Breast epithelium (tissue), 4 donors: ENCODE measurements at places on chromosomes 5 and 9. TPM values are rescaled to one million over a fixed set of nuclear protein-coding genes. Genes with fewer than 3 reads are reported as not detected.
A peak's percentile ranks its signal among the peaks of the same experiment; 100 is the strongest.

DNA sequence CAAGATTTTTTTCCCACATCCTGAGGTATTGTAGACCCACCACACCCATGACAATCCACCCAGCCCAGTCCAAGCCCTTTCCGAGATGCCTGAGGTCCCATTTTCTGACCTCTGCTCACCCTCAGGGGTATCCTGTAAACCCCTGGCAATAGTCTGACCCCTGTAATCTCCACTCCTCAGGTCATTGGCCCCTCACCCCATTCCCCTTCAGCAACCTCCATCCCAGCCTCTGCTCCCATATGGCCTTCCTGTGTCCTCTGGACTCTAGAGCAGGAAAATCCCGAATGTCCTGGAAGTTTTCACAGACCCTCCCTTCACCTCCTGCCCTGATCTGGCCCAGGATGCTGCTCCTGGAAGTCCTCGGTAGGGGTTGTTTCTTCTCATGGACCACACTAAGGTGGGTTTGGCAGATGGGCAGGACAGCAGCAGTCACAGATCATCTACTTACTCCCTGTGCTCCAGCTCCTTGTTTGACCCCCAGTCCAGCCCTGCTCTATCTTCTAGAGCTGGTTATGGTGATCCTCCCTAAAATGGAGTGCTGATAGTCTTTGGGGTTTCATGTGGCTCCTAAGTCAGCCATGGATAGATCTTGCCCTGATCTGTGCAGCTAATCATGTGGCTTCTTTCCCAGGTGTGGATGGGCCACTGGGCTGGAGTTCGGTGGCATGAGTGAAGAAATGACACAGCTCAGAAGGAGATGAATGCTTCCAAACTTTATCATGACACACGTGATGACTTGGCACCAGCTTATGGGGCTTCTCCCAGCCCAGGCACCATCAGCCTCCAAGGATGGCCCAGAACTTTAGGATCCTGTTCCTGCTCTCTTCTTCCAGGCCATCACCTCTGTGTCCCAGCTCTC lies 12.0 kb upstream of the ACSL6 start:
- H3K27me3 ChIP-seq: no peaks in the 10 kb centered on the region
- H3K4me1 ChIP-seq: no peaks in the 10 kb centered on the region
- H3K36me3 ChIP-seq: no peaks in the 10 kb centered on the region
- H3K27ac ChIP-seq: no peak overlapping the region

- H3K27me3 ChIP-seq: no peaks in the 10 kb centered on the region
- H3K27ac ChIP-seq: peak overlapping the region; percentile 75
- DNase-seq: no peak
- H3K4me1 ChIP-seq: peaks cover 5% of the 10 kb centered on the region
Measured at GRCh38 chr5:56346741-56347535, 113.8 kb upstream of the ANKRD55 start.

Gene PCDHGA6
- 8.3 TPM for total RNA-seq

DNA sequence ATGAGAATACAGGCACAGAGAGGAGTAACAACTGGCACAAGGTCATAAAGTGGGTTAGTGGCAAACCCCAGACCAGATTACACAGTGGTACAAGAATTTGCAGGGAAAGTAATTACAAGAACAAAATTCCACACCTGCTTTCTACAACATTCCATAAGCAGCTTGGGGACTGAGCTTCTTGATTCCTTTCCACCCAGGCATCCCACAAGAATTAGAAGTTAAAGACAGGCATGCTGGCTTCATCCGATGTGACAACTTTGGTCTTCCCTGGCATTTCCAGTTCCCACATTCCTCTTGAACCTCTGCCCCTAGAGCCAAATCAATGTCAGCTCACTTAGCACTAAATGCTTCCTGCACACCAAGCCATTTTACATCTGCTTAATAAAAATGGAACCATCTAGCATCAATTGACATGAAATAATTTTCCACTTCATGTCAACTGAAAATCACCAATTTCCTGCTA lies 435.8 kb upstream of the PAPPA start:
- no peak overlapping the region for H3K4me3 ChIP-seq
- no peaks in the 10 kb centered on the region for H3K4me1 ChIP-seq
- H3K36me3 ChIP-seq: no peaks in the 10 kb centered on the region
- no peaks in the 10 kb centered on the region for H3K27me3 ChIP-seq

DNA sequence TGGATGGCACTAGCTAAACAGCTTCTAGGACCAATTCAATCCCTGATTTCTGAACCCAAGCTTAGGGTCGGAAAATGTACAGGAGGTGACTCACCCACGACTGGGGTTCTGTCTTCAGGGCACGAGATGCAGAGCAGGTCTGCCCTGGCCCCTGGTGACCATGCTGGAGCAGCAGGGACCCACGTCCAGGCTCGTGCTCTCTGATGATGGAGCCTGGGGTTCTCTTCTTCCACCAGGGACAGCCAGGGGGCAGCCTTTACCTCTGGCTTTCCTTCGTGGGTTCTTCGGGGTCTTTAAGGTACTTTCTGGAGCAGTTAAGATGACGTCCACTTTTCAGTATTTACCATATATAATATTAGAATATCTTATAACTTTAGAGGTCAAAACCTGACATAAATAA lies 2.1 kb downstream of the CFAP77 start:
- DNase-seq: no peak
- H3K4me3 ChIP-seq: no peak overlapping the region
- H3K4me1 ChIP-seq: peaks cover 5% of the 10 kb centered on the region
- no peaks in the 10 kb centered on the region for H3K36me3 ChIP-seq
- H3K27ac ChIP-seq: no peak overlapping the region
- peaks cover 5% of the 10 kb centered on the region for H3K27me3 ChIP-seq

GRCh38 chr9:134301387-134302129 lies 24.7 kb upstream of the RXRA start:
- DNase-seq: no peak
- no peaks in the 10 kb centered on the region for H3K4me1 ChIP-seq
- no peak overlapping the region for H3K27ac ChIP-seq
- H3K27me3 ChIP-seq: no peaks in the 10 kb centered on the region
- H3K4me3 ChIP-seq: no peak overlapping the region

DNA sequence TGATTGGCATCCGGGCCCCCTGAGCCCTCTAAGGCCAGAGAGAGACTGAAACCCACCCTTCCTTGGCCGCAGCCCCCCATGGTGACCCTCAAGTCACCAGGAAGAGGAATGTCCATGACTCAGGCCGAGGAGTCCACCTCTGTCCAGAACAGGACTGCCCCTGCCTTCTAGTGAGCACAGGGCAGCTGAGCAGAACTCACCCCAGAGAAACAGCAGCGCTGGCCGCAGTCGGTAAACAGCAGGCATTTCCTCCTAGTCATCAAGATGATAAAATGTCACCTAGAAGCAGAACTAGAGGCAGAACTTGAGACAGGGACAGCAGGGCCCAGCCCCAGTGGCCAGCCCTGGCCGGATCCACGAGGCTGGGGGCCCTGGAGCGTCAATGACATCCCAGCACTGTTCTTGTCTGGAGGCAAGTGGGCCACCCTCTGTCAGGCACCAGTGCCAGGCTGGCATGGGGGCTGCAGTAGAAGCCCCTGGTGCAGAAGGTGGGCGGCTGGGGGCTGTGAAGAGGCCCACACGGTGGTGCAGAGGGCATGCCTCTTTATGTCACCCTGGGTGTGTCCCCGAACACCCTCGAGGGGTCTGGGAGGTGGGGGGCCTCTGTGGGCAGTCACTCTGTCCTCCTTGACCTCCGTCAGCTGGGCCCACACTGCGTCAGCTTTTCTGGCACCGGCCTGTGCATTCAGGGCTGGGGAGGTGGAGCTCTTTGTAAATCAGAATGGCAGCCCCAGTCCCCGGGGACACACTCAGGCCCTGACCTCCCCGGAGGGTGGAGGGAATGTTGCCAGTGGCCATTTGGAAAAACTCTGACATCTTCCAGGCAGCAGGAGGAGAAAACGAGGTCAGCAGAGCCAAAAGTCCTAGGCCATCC lies 83.0 kb downstream of the NTNG2 start:
- no peak overlapping the region for H3K4me3 ChIP-seq
- DNase-seq: no peak
- H3K27ac ChIP-seq: no peak overlapping the region
- H3K36me3 ChIP-seq: no peaks in the 10 kb centered on the region
- H3K4me1 ChIP-seq: no peaks in the 10 kb centered on the region
- peaks cover 19% of the 10 kb centered on the region for H3K27me3 ChIP-seq

Gene NUTM2F
- total RNA-seq: not detected

GRCh38 chr9:109014608-109015280 lies 1.4 kb upstream of the CTNNAL1 start:
- H3K27ac ChIP-seq: peak overlapping the region; percentile 93
- DNase-seq: no peak
- no peaks in the 10 kb centered on the region for H3K36me3 ChIP-seq
- peaks cover 4% of the 10 kb centered on the region for H3K4me1 ChIP-seq
